ENCODE measurements at places on chromosomes 4 and X. TPM values are rescaled to one million over a fixed set of nuclear protein-coding genes. Genes with fewer than 3 reads are reported as not detected.

- H3K4me3 ChIP-seq: peak overlapping the region; percentile 28
- peaks cover 23% of the 10 kb centered on the region for H3K4me1 ChIP-seq
- peaks cover 3% of the 10 kb centered on the region for H3K36me3 ChIP-seq
- no peaks in the 10 kb centered on the region for H3K27me3 ChIP-seq
These were observed 1.4 kb upstream of the UFSP2 start for GRCh38 chr4:185426960-185427688.

DNA sequence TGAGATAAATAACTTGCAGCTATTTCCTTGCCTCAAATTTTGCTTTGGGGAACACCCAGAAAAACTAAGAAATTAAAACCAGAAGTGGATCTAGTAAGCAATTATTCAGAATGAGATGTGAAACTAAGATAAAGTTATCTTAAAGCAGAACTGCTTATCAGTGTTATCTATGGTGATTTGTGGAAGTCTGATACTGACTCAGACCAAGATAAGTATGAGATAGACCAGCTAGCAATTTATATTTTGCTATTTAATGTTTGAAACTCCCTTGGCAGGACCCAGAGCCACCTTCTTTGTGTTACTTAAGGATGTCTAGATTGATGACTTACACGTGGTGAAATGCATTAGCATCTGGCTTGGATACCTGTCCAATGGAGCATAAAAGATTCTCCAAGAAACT is 368.1 kb downstream of the EPHA5 start:
- no peaks in the 10 kb centered on the region for H3K36me3 ChIP-seq
- H3K4me3 ChIP-seq: no peak overlapping the region
- H3K4me1 ChIP-seq: no peaks in the 10 kb centered on the region
- no peak for DNase-seq
- no peak overlapping the region for H3K27ac ChIP-seq
- no peaks in the 10 kb centered on the region for H3K27me3 ChIP-seq

Gene PIR
- 18.7 TPM for total RNA-seq

DNA sequence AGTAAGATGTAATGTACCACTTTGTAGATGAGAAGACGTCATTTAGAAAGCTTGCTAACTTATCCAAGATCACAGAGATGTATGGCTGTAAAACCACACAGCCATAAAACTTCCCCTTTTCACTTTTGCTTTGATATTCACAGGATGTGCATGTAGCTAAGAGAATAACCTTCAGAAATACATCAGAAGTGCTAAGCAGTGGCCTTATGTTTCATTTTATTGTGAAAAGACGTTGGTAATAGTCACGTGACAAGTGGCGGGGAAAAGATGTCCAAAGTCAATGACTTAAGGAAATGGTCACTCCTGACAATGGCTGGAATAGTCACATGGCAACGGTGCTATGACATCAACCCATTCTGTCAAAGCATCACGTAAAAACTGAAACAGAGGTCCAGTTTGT is 12.9 kb upstream of the WDR17 start:
- no peaks in the 10 kb centered on the region for H3K4me1 ChIP-seq
- H3K27ac ChIP-seq: no peak overlapping the region
- no peak for DNase-seq
- H3K36me3 ChIP-seq: no peaks in the 10 kb centered on the region
- no peak overlapping the region for H3K4me3 ChIP-seq

Measured in osteocyte (in vitro differentiated cells).